ENCODE measurements at places on chromosomes 2 and 18.
A peak's percentile ranks its signal among the peaks of the same experiment; 100 is the strongest.

DNA sequence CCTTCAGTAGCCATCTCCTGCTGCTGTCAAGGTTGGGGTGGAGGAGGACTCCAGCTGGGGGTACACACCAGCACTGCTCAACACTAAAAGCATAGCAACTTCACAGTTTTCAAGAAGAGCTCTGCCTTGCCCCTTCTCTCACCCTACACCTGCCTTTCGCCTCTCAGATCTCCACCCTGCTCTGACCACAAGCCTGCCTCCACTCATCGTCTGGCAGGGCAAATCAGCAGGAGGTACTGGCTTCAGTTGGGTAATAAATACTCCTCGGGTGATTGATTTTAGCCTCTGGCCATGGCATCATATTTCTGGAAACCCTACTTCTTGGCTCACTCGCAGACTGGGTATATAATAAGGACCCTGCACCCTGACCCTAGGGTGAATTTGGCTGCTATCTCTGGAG lies 3.1 kb upstream of the PRKAG3 start:
- ATAC-seq = no peak

DNA sequence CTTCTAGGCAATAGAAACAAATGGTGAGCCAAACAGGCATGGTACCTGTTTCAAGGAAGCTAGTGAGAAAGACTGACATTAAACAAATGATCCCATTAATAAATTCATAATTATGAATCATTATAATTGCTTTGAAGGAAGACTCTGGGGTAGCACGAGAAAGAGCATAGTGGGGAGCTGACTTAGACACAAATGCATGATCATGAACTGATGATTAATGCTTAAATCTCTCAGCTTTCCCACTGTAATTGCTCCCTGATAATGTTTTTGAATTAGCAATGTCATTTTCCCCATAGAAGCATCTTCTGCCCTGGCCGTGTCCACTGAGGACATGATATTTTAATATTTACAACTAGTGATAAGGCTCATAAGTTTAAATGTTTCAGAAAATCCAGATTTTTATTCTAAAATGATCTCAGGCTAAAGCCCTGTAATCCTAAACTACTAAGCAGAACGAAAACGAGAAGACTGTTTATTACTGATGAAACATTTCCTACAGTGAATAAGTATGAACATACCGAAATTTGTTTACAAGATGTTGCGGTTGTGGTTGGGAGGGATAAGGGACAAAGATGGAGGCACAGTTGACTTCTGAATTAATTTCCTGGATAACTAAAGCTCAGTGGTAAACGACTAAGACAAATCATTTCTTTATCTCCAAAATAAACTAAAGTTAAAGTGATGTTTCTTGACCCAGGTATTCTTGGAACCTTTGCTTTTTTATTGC lies 47.3 kb upstream of the TACR1 start:
- no peak for ATAC-seq

- no peak for ATAC-seq
Observed at GRCh38 chr2:219954331-219954730, 326.9 kb downstream of the SLC4A3 start.

GRCh38 chr2:12495247-12495868 lies 221.4 kb upstream of the TRIB2 start:
- ATAC-seq = peak; percentile 59

- ATAC-seq = peak; percentile 42
Observed at GRCh38 chr2:23651187-23652080, 266.5 kb downstream of the KLHL29 start.

DNA sequence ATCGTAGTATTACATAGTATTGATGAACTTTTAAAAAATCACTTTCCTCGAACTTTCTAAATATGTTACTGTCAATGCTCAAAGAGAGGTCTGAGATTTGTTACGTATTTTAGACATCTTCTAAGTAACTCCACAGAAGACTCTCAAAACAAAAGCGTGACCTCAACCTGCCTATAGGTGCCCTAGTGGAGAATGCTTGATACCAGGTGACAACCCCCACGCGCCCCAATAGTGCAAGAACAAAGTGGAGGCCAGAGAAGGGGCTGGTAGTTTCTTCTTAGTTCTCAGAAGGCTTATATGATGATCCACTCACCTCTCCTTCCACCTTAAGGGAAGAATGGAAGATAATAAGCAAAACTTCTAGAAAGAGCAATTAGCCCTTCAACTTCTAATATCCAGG lies 102.6 kb downstream of the ANKRD44 start:
- ATAC-seq = no peak

GRCh38 chr2:8004250-8004681 lies 677.6 kb upstream of the ID2 start:
- ATAC-seq = peak; percentile 60

GRCh38 chr2:38279201-38279600 lies 97.9 kb downstream of the ATL2 start:
- no peak for ATAC-seq

DNA sequence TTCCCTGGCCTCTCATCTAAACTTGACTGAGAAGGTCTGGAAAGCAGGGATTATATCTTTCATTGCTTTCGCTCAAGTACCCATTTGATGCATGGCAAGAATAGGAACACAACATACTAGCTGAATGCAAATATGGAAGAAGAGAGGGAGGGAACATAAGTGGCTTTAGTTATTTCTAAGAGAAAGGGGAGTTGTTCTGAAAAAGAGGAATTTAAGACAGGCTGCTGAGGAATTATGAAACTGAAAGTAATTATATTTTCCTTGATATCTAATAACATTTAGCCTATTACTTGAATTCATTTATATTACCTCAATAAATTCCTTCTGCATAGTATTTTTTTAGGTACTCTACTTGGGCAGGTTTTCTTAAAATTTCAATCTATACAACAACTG lies 105.8 kb upstream of the TTN start:
- ATAC-seq = no peak

DNA sequence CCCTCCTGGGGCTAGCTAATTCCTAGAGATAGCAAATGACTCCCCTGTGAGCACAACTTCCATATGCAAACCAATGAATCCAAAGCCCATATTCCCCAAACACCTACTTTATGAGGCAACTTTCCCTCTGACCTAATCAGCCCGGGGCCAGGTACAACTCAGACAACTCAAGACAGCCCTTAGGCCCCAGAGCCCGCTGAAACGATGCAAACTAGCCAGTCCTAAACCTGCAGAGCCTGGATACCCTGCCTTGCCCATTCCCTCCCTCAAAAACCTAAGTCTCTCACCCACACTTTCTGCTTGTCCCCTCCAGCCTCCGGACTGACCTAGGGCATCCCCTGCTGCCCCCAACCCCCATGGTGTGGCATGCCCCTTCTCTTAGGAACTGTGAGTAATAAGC lies 142.8 kb downstream of the ACTR3 start:
- no peak for ATAC-seq

DNA sequence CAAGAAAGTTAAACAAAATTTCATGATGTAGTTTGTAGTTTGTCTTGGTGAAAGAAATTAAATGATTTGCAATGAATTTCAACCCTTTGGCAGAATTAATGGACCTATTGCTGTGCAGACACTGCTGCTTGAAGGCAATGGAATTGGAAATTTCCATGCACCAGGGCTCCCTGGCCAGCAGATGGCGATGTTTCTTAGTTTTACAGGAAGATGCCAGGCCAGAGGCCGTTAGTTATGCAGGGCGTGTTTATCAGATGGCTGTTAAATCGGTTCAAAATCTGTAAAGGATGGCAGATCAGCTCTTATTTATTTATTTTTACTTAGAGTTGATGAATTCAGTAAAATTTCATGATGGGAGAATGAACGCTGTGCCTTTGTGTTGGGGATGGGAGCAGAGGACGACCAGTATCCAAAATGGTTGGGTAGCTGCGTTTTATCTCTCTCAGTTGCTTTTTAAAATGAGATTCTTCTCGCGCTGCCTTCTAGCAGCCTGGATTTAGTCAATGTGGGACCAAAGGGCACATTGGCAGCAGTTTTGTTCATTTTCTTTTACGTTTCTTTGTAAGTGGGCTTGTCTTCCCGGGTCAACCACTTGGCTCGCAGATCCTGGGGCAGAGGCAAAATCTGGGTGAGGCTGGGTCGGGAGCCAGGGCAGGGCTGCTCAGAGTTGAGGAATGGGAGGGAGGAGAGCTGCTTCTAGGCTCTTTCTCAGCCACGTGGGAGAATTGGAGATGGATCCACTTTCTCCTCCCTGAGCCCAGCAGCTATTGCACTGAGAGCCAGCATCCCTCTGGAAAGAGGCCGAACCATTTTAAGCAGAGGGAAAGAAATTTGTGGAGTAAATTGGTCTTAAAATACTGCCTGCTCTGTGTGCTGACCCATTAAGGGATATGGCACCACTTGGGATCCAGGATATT lies 344.0 kb downstream of the PIK3C3 start:
- ATAC-seq = peak; percentile 60

DNA sequence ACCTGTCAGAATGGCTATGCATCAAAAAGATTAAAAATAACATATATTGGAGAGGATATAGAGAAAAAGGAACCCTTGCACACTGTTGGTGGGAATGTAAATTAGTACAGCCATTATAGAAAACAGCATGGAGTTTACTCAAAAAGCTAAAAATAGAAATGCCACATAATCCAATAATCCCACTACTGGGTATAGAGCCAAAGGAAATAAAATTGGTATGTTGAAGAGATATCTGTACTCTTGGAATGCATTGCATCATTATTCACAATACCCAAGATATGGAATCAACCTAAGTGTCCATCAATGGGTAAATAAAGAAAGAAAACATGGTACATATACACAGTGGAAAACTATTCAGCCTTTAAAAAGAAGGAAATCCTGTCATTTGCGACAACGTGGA lies 77.2 kb downstream of the C1D start:
- ATAC-seq = no peak

- no peak for ATAC-seq
Observed at GRCh38 chr2:206323486-206323885, 49.0 kb downstream of the ZDBF2 start.

DNA sequence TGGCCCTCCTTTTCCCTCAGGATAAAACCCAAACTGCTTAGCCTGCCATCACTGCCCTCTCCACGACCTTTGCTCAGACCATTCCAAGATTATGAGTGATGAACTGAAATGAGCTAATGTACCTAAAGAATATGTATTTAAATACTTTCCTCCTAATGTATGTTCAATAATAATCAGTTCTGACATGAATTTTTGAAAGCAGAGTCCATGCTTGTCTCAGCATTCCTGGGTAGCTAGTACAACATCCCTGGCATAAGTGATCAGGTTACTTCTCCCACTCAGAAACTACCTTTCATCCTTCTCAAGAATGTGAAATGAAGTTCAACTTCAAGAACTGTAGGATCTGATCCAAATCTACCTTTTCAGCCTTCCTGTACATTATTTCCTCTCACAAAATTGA lies 103.6 kb downstream of the UNC80 start:
- no peak for ATAC-seq

- no peak for ATAC-seq
Observed at GRCh38 chr2:136324966-136325365, 207.0 kb upstream of the CXCR4 start.

DNA sequence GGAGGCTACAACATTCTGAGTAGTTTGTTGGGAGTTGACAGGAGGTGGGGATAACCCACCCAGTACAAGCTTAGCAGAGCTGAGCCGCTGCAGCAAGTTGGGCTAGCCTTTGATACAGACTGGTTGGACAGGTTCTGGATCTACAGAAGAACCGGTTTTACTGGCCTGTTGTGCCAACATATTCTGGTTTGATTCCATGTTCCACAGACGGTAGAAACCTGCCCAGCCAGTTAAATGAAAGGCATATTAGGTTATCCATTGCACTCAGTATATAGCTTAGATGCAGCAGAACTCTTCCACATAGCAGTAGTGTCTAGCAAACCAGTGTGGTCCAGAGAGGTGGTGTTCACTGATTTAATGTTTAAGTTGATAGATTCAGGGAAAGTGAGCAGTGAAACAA lies 19.3 kb upstream of the RBBP8 start:
- no peak for ATAC-seq

GRCh38 chr2:200136655-200137054 lies 169.8 kb upstream of the SPATS2L start:
- ATAC-seq = no peak

DNA sequence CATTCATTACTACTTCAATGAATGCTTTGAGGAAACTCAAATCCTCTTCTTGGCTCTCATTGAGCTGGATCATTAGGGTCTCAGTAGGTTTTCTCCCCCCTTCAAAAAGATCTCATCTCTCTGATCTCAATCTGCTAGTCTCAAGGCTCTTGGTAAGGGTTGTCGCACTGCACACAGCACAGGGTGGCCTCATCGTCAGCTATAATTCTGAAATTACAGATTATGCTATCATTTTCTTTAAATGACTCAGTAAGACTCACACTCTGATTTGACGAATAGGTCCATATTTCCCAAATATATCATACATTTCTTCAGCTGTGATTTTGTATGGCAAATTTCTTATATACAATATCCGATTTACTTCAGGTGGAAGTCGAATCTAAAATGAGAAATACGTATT lies 2.3 kb downstream of the SF3B6 start:
- ATAC-seq = no peak

- no peak for ATAC-seq
Observed at GRCh38 chr2:75870651-75871137, 160.0 kb upstream of the GCFC2 start.
